Stimulated activated CD4-positive, alpha-beta T cell treated with anti-CD3 and anti-CD28 coated beads, TNF-alpha, amount 100 ng/mL, for 48 hours (primary cell): ENCODE measurements at places on chromosomes 11 and 22.

GRCh38 chr11:44979543-44980399 lies 29.1 kb upstream of the TP53I11 start:
- no peak for DNase-seq

DNA sequence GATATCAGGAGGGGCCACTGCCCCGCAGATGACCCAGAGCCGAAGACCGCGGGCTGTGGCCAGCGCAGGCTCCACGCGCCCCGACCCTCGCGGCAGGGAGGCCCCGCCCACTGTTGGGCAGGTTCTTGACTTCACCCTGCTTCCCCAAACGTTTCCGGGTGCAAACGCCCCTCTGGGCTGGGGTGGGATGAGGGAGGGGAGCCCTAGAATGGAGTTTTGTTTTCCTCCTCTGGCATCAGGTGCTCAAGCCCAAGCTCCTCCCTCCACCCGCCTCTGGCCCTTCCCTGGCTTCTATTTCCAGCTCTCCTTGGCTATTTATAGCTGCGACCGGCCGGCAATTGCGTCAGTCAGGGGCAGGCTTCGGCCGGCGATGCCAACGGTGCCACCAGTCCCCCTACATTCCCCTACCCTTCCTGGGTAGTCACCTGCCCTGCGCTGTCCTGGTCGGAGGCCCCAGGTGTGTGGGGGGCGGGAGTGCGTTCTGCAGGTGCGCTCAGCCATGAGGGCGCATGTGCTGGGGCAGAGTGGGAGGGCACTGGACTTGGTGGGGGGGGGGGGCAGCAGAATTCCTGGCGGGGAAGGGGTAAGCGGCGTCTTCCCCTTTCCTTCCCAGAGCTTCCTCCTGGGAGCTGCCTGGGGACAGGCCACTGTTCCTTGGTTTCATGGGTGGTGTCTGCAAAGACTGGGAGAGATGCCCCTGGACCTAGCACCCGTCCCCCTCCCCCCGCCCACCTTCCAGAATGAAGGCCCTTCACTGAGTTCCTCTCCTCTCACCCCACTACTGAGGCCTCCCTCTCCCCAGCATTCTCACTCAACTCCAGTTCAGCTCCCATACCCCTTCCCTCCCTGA lies 23.6 kb downstream of the DUSP8 start:
- no peak for DNase-seq

- DNase-seq = no peak
These were observed 154.7 kb downstream of the BARX2 start for GRCh38 chr11:129530154-129530895.

DNA sequence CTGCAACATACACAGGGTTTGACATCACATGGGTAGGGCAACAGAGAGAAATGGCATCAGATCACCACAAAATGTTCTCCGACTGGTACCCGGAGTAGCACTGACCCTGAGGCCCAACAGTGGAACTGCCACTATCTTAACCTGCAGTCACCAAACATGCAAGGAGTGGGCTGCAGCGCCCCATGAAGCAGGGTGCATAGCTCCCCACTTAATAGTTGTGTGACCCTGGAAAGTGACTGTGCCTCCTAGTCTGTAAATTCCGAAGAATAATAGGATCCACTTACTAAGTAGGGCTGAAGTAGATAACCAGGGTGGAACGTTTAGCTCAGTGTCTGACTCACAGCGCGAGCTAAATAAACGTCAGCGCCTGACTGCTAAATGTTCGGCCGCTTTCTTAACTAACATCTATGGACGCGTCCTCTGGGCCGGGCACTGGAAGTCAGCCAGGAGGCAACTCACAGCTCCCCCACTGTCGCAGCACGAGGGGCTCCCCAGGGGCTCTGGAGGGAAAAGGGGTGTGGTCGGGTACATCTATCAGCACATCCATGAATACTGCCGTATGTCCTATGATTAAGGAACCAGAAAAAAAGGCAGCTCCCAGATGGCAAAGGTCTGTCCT lies 777 bp downstream of the LTO1 start:
- peak; percentile 12 for DNase-seq

- no peak for DNase-seq
These were observed 268.3 kb downstream of the MN1 start for GRCh38 chr22:27533105-27533745.
